K562 (cell line): ENCODE measurements at places on chromosomes 2 and 18. TPM values are rescaled to one million over a fixed set of nuclear protein-coding genes. Genes with fewer than 3 reads are reported as not detected.

The SPC25 gene
- total RNA-seq, result 53.4 and 62.3 TPM in 2 replicates

The PLB1 gene
- 0.07 TPM in 1 of 2 replicates, not detected in the other for total RNA-seq

- no peaks in the 10 kb centered on the region for H3K36me3 ChIP-seq
- no peak for DNase-seq
- H3K27ac ChIP-seq, result no peak overlapping the region
Observed at GRCh38 chr18:11668441-11669169, 20.5 kb upstream of the GNAL start.

DNA sequence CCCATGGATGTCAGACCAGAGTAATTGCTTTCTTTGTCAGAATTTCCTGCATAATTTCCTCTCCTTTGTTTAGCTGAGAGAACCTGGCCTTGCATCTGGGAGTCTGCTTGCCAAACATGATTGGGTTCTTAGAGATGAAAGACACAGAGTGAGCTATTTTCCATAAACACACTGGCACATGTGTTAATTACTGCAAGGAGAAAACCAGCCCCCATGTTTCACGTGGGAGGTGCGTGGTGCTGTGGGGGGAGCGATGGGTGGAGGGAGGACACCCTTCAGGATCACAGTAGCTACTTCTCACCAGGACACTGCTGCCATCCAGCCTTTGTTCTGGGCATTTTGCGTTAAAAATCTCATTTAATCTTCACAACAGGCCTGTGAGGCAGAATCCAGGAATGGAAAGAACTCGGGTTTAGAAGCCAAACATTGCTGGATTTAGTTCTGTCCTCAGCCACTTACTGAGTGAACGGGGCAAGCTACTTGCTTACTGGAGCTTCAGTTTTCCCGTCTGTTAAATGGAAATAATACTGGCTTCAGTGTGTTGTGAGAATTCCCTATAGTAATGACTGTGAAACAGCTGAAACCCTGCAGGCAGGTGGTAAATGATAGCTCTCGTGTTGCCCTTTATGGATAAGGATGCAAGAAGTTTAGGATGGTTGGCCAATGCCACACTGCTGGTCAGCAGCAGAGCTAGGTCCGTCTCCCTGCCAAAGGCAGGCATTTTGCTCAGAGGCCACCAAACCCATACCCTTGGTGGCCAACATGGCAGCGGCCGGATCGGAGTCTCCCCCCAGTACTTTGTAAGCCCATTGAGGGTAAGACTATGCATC is 100.1 kb upstream of the ASAP2 start:
- H3K4me3 ChIP-seq, result no peak overlapping the region
- no peak overlapping the region for H3K27ac ChIP-seq
- no peaks in the 10 kb centered on the region for H3K36me3 ChIP-seq
- no peaks in the 10 kb centered on the region for H3K27me3 ChIP-seq

DNA sequence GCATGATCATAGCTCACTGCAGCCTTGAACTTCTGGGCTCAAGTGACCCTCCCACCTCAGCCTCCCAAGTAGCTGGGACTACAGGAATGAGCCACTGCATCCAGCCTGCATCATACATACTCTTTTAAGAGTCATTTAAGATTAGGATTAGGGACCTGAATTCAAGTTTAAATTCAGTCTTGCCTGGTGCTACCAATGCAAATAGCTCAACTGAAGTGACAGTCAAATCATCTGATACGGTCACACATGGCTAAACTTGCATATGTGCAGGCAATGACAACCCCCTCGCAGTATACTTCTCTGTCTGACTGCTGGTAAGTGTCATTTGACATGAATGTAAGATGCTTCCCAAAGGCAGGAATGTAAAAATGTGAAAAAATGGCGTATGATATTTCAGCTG is 31.8 kb upstream of the TMEM131 start:
- H3K4me3 ChIP-seq, result no peak overlapping the region
- no peaks in the 10 kb centered on the region for H3K4me1 ChIP-seq
- peaks cover 3% of the 10 kb centered on the region; the same call in 1 of the 3 replicates for H3K27me3 ChIP-seq
- no peak for DNase-seq

- DNase-seq, result no peak
- peak overlapping the region; percentile 37 for H3K27ac ChIP-seq
- peak overlapping the region; percentile 82 for H3K4me3 ChIP-seq
- peaks cover 3% of the 10 kb centered on the region; the same call in 1 of the 3 replicates for H3K36me3 ChIP-seq
- no peaks in the 10 kb centered on the region for H3K27me3 ChIP-seq
Observed at GRCh38 chr2:197805715-197806633, 1.6 kb downstream of the PLCL1 start.

DNA sequence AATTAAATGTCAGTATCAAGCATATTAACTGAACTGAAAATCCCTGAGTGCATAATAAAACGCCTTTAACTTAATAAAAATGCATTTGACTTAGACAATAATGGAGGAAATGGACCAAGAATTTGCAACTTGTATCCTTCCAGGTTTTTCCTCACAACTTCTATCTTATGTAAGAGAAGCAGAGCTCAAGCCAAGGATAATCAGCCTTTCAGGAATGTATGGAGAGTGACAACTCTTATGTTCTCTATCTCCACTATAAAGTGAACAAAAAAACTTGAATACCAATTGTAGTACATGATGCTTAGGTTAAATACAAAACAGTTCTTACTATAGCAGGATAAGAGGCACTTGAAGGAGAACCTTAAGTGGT is 64.8 kb upstream of the CYP26B1 start:
- H3K4me1 ChIP-seq, result no peaks in the 10 kb centered on the region
- H3K27me3 ChIP-seq, result no peaks in the 10 kb centered on the region
- no peak overlapping the region for H3K4me3 ChIP-seq
- no peak overlapping the region for H3K27ac ChIP-seq
- DNase-seq, result no peak
- no peaks in the 10 kb centered on the region for H3K36me3 ChIP-seq

DNA sequence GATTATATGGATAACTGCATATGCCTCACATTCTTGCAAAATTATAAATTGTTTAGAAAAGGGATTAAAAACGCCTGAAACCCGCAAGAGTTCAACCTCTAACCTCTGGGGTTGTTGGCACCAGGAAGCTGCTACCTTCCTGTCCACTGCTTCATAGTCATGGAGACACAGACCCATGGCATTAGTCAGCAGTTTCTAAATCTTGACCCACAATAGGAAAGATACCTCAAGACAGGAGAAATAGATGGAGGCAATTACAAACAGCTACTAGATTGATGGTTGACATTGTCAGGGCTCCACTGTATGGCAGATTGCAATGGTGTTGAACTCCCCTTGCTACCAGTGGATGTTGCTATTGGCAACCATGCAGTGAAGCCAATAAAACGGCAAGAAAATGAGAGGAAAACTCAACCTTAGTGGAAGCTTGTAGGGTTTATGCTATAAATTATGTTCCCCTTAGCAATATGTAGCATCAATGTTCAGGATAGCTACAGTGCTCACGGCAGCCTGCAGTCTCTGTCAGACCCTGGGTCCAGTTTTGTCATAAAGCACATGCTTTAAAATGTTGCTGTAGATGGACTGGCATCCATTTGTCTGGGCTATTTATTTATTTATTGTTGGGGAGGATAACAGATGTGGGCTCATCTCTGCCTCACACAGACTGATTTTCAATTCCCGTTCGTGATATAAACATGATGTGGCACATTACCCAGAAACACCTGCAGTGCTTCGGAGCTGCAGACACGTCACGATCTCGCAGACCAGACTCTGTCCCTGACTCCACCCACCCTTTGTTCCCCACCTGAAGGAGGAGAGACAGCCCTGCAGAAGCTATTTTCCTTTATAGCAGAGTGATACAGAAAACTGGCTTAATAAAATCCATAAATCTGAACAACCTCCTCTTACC is 233.4 kb downstream of the AGPS start:
- no peaks in the 10 kb centered on the region for H3K27me3 ChIP-seq
- DNase-seq, result peak; percentile 69
- no peak overlapping the region for H3K4me3 ChIP-seq
- H3K27ac ChIP-seq, result no peak overlapping the region
- no peaks in the 10 kb centered on the region for H3K36me3 ChIP-seq

DNA sequence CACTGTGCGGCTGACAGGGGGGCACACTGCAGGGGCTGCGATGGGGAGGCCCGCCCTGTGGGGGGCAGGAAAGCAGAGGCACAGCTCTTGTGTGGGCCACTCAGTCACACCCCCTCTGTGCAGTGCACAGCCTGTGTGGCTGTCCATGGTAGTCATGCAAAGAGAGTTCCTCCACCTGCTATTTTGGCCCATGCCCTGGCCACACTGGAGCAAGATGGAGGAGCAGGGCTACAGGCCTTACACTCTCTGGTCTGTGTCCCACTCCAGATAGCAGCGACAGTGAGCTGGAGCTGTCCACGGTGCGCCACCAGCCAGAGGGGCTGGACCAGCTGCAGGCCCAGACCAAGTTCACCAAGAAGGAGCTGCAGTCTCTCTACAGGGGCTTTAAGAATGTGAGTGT is 28.5 kb upstream of the FAHD2A start:
- H3K4me3 ChIP-seq, result no peak overlapping the region
- no peaks in the 10 kb centered on the region for H3K36me3 ChIP-seq
- H3K27me3 ChIP-seq, result peaks cover 23% of the 10 kb centered on the region; the same call in 2 of the 3 replicates
- no peaks in the 10 kb centered on the region for H3K4me1 ChIP-seq
- no peak overlapping the region for H3K27ac ChIP-seq
